ENCODE measurements at places on chromosomes 3 and 15.
A peak's percentile ranks its signal among the peaks of the same experiment; 100 is the strongest.

GRCh38 chr3:49397470-49397869 is 14.3 kb downstream of the RHOA start:
- DNase-seq = peak; percentile 76

- DNase-seq = no peak
Observed at GRCh38 chr15:92683511-92683834, 27.9 kb upstream of the FAM174B start.

- DNase-seq = peak; percentile 19
Observed at GRCh38 chr15:82122746-82123400, 77.1 kb upstream of the MEX3B start.

DNA sequence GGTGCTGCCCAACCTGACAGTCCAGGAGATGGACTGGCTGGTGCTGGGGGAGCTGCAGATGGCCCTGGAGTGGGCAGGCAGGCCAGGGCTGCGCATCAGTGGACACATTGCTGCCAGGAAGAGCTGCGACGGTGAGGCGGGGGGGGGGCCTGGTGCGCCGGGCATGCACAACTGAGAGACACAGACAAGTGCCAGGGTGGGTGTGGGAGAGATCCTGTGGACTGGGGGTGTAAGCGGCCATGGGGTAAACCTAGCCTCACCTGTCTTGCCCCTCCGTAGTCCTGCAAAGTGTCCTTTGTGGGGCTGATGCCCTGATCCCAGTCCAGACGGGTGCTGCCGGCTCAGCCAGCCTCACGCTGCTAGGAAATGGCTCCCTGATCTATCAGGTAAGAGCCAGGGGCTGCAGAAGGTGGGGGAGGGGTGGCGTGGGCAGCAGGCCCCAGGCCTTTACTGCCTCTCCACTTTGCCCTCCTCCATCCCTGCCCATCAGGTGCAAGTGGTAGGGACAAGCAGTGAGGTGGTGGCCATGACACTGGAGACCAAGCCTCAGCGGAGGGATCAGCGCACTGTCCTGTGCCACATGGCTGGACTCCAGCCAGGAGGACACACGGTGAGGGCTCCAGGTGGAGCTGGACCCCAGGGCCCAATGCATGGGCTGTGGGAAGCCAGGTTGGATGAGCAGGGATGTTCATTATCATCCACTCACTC is 3.3 kb downstream of the CHRD start:
- DNase-seq = no peak

- DNase-seq = no peak
Observed at GRCh38 chr3:134859341-134859740, 64.3 kb downstream of the EPHB1 start.

DNA sequence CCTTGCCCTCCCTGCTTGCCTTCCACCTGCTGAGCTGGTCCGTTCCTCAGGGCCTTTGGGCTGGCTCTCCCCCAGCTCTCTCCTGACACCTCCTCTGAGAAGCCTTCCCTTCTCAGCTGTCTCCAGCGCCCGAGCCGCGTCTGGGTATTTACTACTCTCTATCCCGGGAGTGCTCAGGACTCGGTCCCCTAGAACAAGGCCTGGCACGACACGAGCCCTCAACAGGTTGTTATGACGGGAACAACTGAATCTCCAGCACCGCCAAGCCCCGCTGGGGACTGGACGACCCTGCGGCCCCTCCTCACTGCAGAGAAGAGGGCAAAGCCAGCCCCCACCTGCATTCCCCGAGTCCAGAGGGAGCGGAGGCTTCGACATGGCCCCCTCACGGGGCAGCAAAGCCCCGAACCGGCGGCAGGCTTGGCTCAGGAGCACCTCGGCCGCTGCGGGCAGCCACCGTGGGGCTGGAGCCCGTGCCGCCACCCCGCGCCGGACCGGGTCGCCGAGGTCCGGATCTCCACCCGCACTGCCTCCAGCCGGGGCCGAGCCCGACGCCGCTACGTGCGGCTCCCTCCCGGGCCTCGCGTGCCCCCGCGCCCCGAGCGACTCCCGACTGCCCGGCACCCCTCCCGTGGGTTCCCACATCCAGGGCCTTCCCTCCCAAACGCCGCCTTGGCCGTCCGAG is 792 bp downstream of the TPRA1 start:
- peak; percentile 57 for DNase-seq

DNA sequence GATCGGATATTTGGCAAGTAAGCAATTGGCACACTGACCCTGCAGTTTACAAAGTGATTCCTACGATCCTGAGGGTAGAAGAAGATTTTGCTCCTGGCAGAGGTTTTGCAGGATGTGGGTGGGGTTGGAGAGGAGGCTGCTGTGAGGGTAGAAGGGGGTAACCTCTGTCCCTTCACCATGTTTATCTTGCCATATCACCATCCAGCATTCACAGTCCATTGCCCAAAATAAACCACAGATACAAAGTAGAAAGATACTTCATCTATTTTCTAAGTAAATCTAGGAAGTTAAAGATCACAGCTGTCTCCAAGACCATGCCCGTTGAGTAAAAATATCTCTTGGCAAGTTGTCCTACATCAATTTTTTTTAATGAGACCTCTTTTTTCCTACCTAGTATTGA is 51.6 kb downstream of the LIPC start:
- DNase-seq = no peak

DNA sequence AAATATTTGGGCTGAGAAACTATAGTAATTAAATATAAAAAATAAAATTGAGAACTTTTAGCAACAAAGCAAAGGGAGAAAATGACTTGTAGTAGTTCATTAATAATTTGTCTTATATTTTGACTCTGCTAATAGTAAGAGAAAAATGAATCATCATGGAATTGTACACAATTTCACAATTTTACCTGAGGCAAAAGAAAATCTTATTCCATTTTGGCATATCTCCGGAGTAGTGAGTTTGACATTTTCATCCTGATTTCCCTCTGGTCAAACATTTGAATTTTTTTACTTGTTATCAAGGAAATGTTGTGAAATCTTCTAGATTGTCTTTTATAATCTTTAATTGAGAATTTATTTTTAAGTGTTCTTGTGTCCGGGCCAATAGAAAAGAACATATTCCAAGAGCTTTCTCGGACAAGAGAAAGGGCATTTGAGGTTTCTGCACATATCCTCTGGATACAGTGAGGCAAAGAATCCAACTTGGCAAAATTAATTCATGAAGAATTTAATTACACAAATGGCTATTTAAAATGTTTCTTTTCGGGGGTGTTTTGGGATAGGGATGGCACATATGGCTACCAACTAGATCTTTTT is 89.3 kb upstream of the IGSF10 start:
- no peak for DNase-seq

DNA sequence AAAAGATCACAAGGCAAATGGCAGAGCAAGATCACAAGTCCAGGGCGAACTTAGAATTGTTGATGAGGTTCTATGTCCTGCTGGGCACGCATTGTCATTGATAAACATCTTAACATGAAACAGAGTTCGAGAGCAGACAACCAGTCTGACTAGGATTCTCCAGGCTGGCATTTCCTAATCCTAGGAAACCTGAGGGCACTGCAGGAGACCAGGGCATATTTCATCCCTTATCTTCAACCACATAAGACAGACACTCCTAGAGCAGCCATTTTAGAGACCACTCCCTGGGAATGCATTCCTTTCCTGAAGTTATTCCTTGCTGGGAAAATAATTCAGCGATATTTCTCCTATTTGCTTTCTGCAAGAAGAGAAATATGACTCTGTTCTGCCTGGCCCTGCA is 1199.9 kb downstream of the SI start:
- no peak for DNase-seq

DNA sequence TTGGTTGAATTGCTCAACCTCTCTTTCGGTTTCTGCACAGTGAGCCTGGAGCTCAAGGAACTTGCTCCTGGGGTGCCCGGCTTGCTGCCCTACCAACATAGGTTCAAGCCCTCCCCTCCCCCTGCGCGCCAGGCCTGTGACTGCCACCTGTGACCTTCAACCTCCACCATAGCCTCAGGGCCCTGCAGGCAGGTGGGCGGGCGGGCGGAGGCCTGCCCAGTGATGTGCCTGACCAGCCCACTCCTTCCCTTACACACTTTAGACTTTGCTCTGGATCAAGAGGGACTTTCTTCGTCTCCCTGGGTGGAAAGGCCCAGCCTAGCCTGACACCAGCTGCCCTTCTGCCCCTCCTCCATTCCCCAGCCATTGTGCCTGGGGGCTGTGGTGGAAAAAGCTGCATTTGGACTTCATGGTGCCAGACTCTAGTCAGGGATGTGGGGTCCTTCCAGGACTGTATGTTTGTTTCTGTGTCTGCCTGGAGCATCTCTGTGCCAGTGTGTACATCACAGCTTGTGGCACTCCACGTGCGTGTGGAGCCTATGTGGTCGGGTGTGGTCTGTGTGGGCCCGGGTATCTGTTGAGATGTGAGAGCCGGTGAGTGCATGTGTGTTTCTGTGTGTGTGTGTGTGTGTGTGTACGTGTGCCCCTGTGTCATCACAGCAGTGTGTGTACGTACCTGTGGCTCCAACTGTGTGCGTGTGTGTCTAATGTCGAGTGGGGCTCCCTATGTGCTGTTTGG is 9.5 kb downstream of the PRKCD start:
- no peak for DNase-seq

- DNase-seq = no peak
Observed at GRCh38 chr3:150703299-150703755, 393 bp downstream of the ERICH6 start.

GRCh38 chr3:109432833-109433232 is 95.5 kb upstream of the DPPA4 start:
- no peak for DNase-seq

DNA sequence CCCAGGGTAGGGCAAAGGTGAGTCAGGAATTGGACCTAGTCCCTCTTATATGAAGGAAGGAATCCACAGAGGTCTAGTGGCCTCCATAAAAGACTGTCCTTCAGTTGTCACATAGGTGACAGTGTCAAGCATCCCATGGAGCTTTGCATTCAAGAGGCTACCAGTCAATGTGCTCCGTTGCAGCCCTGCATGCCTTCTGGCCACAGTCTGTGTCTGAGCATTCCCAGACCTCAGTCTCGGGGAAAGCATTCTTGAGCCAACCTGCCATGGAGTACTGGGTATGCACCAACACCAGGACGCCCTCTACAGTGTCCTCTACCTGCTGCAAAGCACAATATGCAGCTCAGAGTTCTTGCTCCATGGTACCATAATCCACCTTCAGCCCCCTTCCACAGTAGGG is 46.7 kb upstream of the VGLL3 start:
- DNase-seq = no peak

DNA sequence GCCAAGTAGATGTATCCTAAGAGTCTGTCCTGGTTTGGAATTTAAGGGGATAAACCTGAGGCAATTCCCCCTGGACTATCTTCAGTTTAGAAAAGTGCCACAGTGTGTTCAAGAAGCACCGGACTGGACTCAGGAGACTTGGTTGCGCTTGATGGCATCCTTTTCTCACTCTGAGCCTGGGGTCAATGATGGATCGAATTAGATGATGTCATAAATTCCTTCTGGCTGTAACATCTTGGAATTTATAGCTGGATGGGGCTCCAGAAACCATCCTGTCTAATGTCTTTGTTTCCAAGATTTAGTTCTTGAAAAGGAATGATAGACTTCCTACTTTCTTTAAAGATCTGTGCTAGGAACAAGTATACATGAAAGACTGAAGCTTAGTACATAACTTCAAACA is 280.6 kb downstream of the LPP start:
- no peak for DNase-seq

GRCh38 chr3:56288258-56288657 is 180.0 kb downstream of the ERC2 start:
- no peak for DNase-seq

- no peak for DNase-seq
Observed at GRCh38 chr3:114974387-114974786, 172.7 kb downstream of the ZBTB20 start.

GRCh38 chr3:113559009-113559408 is 26.7 kb downstream of the SIDT1 start:
- no peak for DNase-seq

DNA sequence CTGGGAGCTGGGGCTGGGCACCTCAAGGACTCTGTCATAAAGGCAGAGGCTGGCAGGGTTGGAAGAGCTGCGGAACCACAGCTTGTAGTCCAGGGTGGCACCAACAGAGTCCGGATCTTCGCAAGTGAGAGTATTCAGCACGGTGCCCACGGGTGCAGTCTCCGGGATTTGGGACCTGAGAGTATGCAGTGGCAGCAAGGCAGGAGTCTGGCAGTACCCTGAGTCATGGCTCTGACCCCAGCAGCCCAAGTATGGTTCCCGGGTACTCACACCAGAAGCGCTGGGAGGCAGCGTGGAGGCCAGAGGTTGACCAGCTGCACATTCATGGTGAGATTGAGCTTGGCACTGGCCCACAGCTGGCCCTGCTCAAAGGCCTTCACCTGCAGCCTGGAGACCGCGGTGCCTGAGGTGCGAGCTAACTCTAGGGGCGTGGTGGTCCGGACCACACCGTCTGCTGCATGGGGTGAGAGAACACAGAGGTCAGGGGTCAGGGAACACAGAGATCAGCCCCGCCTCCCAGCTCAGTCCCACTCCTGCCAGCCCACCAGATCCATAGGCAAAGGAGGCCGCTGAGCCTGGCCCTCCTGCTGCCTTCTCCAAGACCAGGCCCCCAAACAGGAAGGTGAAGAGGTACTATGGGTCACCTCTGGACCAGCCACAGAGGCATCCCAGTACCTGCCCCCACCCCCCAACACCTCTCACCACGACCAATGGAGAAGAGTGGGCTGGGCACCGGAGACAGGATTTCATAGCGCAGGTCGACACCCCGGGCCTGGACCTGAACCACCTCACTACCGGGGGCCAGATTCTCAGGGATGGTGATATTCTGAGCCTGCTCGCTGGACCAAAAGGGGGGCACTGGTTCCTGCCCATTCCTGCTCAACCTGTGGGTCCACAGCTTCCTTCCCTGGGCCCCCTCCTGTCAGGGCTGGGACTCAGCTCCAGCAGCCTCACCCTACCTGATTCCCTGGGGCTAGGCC is 4.5 kb downstream of the CDHR4 start:
- DNase-seq = no peak

GRCh38 chr3:44387404-44387803 is 48.8 kb downstream of the TCAIM start:
- no peak for DNase-seq

DNA sequence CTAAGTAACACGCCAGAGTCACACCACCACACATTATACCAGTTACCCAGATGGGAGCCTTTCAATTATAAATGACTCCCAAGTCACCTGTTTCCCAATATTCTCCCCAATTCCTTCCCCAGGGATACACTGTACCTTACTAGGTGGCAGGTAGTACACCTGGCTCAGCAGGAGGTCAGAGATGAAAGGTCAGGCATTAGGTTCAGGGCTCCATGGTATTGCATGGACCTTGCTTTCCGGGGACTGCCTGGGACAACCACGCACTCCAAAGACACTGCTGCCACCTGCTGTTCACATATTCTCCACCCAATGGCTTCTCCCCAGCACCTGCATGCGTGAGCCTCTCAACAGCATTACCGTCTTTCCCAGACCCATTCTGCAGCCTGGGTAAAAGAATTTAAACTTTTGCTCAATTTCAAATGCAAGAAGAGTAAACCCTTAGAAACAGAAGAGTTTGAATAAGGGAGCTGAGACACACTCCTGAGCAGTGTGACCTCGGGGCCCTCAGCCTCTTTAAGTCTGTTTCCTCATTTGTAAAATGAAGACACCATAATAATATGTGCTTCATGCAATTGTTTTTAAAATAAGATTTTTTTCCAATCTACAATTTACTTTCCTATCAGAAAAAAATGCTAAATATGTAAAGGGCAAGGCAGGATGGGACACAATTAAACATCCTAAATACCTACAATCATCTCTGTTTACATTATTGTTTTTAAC is 28.0 kb upstream of the LACTB start:
- peak; percentile 93 for DNase-seq

GRCh38 chr3:73523661-73524060 is 101.1 kb downstream of the PDZRN3 start:
- DNase-seq = no peak
